ENCODE measurements at places on chromosomes 2 and 18. TPM values are rescaled to one million over a fixed set of nuclear protein-coding genes. Genes with fewer than 3 reads are reported as not detected.

Gene DOK6
- total RNA-seq: 9.0 TPM

DNA sequence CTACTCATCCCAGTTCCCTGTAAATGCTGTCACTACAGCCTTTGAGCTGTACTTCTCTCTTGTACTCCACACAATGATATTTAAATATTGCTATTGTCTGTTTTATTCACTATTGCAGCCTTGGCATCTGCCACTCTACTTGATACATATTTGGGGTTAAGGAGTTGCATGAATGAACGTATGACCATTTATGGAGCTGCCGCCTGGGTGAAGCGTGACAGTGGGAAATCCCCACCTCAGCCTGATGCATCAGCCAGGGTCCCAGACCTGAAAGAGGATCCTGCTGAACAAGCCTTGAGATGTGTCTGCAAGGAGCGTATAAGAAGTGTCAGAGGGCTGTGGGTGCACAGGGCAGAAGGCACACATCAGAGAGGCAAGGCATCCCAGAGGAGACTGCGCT lies 39.1 kb downstream of the MRPL35 start:
- DNase-seq: no peak

GRCh38 chr2:241658296-241658695 lies 20.8 kb downstream of the ATG4B start:
- DNase-seq: no peak

Gene LRRTM1
- 0.18 TPM for total RNA-seq

Gene SLC40A1
- 39.1 TPM for total RNA-seq

GRCh38 chr2:7619203-7619970 lies 702.2 kb downstream of the RNF144A start:
- DNase-seq: no peak

DNA sequence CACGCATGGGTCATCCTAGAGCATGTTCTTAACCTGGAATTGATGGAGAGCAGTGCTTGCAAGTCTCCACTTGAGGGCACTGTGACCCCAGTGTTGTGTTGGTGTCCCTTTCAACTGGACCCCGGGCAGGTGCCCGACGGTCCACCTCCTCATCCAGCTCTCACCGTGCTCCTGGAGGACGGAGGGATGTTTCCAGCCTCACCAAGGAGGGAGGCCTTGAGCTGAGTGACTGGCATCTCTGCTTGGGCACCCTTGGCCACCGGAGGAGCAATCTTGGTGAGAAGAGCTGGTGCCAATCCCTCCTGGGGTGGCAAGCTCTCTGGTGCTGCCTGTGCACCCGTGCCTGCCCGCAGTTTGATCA lies 45.4 kb upstream of the ASB18 start:
- no peak for DNase-seq

GRCh38 chr2:141595316-141595920 lies 535.4 kb downstream of the LRP1B start:
- no peak for DNase-seq

- no peak for DNase-seq
Measured at GRCh38 chr2:159695795-159696448, 16.4 kb upstream of the MARCHF7 start.

Gene SPC25
- total RNA-seq: 0.37 TPM

DNA sequence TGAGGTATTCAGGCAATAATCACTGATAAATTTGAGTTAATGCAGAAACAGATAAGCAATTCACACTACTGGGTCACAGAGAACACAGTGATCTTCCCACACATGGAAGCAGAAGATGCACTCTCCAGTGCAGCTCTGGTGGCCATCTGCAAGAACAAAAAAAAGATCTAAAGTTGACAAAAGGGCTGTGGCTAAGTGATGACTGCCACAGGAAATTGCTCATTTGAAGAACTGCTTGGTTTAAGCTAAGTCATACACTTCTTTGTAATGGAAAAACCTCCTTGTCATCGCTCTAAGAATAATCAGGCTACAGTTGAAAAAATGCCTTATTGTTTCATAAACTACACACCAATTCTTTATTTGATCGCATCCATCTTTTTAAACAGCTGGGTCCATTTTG lies 115.1 kb downstream of the DTNB start:
- DNase-seq: no peak

Gene EPB41L3
- total RNA-seq: 34.8 TPM

DNA sequence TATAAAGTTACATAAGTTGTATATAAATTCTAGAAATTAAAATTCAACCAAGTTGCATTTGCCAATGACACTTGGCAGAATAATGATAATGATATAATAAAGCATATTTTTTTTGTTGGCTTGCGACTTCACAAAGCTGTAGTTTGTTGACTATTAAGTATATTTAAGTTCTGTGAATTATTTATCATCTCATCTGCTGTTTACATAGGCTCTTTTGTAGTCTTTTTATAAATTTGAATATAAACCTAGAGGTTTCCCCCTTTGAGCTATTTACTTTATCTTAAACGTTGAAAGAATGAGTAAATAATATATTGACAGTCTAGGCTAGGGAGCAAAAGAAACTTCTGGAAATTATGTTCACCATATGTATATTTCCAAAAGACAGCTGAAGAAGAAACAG lies 32.9 kb downstream of the C18orf63 start:
- no peak for DNase-seq

GRCh38 chr2:51011693-51012092 lies 20.2 kb downstream of the NRXN1 start:
- DNase-seq: no peak

Gene CRYGD
- not detected for total RNA-seq

Gene FIGN
- total RNA-seq: 13.2 TPM

Data from left cardiac atrium (tissue), 4 donors.